Spinal cord (tissue), 10 donors: ENCODE measurements at places on chromosomes 1 and 21. TPM values are rescaled to one million over a fixed set of nuclear protein-coding genes. Genes with fewer than 3 reads are reported as not detected.
A peak's percentile ranks its signal among the peaks of the same experiment; 100 is the strongest.

DNA sequence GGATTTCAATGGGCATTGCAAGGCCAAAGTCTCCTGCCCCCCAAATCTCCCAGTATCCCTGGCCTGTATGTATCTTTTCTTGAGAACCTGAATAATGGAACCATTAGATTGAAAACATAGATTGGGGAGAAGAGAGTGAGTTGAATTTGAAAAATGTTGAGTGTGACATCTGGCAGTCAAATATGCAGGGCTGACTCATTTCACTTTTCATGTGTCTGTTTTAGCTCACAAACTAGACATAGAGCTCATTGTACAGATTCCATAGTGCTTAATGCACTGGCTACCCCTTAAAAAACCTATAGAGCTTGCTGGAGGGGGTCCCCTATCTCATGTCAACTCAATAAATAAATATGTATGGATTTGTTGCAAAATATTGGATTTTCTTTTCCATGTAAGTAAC, 30.8 kb downstream of the DDR2 start:
- no peak for DNase-seq
- H3K36me3 ChIP-seq: no peaks in the 10 kb centered on the region
- no peak overlapping the region for H3K27ac ChIP-seq
- H3K27me3 ChIP-seq: no peaks in the 10 kb centered on the region
- no peak overlapping the region for H3K4me3 ChIP-seq
- H3K4me1 ChIP-seq: no peaks in the 10 kb centered on the region

The KLHDC7A gene
- 0.40 TPM for total RNA-seq

DNA sequence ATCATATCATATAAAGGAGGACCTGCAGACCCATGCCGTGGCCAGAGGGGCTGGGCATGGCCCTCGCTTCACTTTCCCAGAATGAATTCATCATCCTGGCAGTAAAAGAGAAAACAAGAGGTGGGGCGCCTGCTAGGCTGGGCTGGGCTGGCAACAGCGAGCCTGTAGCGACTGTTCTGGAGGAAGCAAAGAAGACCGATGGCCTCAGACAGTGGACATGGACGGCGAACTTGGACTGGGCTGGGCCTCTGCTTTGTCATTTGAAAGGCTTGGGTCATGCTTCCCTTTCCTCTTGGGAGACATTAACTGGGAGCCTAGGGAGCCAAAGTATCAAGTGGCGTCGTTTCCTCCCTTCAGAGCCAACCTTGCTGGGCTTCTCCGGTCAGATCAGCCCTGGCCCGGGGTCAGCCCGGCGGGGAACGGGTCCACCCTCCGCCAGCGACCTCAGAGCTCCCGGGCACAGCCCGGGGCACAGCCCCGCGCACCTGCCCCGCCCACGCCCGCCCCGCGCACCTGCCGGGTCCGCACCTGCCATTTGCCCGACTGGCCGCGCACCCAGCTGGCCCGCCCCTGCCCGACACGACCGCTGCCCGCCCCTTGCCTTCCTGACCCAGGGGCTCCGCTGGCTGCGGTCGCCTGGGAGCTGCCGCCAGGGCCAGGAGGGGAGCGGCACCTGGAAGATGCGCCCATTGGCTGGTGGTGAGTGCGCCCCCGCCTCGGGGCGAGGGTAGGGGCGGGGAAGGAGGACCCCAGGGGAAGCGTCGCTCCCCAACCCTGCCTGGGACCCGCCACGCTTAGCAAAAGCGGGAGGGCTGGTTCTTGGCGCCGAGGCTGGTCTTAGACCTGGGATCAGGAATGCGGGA, at the start of gene FAM3B:
Gene FAM3B, plus strand, starts transcription at position 602 of the 863 bp plus-strand sequence. Its CDS starts 79 bp downstream, at position 681.
- DNase-seq: no peak
- no peak within 1 kb of the TSS for H3K27ac ChIP-seq
- H3K36me3 ChIP-seq: no peaks in the 10 kb centered on the region
- peaks cover 13% of the 10 kb centered on the region for H3K4me1 ChIP-seq

- peaks cover 5% of the 10 kb centered on the region for H3K4me1 ChIP-seq
- DNase-seq: no peak
- H3K27ac ChIP-seq: no peak overlapping the region
- H3K4me3 ChIP-seq: no peak overlapping the region
- peaks cover 57% of the 10 kb centered on the region for H3K36me3 ChIP-seq
Measured at GRCh38 chr1:201149400-201149799, 4.9 kb downstream of the TMEM9 start.

- no peak for DNase-seq
- H3K27ac ChIP-seq: peak overlapping the region; percentile 78
- H3K4me3 ChIP-seq: no peak overlapping the region
- no peaks in the 10 kb centered on the region for H3K27me3 ChIP-seq
- H3K36me3 ChIP-seq: no peaks in the 10 kb centered on the region
Measured at GRCh38 chr1:203481196-203481595, 5.6 kb downstream of the PRELP start.

- H3K4me1 ChIP-seq: peaks cover 33% of the 10 kb centered on the region
- peaks cover 76% of the 10 kb centered on the region for H3K36me3 ChIP-seq
- H3K27ac ChIP-seq: no peak overlapping the region
Measured at GRCh38 chr1:18880585-18880984, 21.1 kb upstream of the TAS1R2 start.

The COL11A1 gene
- total RNA-seq: 164 TPM

- no peak overlapping the region for H3K27ac ChIP-seq
- no peak for DNase-seq
- H3K27me3 ChIP-seq: no peaks in the 10 kb centered on the region
- H3K4me3 ChIP-seq: no peak overlapping the region
- H3K4me1 ChIP-seq: peaks cover 17% of the 10 kb centered on the region
Measured at GRCh38 chr1:25033030-25033827, 103.2 kb upstream of the RUNX3 start.

- no peak overlapping the region for H3K4me3 ChIP-seq
- H3K27me3 ChIP-seq: no peaks in the 10 kb centered on the region
- H3K4me1 ChIP-seq: no peaks in the 10 kb centered on the region
- no peak overlapping the region for H3K27ac ChIP-seq
- no peak for DNase-seq
Measured at GRCh38 chr1:229181419-229181818, 89.5 kb upstream of the RAB4A start.

- H3K4me1 ChIP-seq: peaks cover 10% of the 10 kb centered on the region
- no peaks in the 10 kb centered on the region for H3K36me3 ChIP-seq
- no peak for DNase-seq
- H3K27ac ChIP-seq: no peak overlapping the region
- no peak overlapping the region for H3K4me3 ChIP-seq
- no peaks in the 10 kb centered on the region for H3K27me3 ChIP-seq
Measured at GRCh38 chr21:41639336-41639735, 127.5 kb downstream of the RIPK4 start.

GRCh38 chr1:107817935-107818334, 147.0 kb downstream of the VAV3 start:
- H3K4me3 ChIP-seq: no peak overlapping the region
- no peak overlapping the region for H3K27ac ChIP-seq
- H3K36me3 ChIP-seq: no peaks in the 10 kb centered on the region
- H3K27me3 ChIP-seq: no peaks in the 10 kb centered on the region

The TAS1R1 gene
- not detected for total RNA-seq
